ENCODE measurements at places on chromosomes 4 and X.
A peak's percentile ranks its signal among the peaks of the same experiment; 100 is the strongest.

- DNase-seq = no peak
These were observed 10.4 kb downstream of the SMPX start for GRCh38 chrX:21747558-21747957.

DNA sequence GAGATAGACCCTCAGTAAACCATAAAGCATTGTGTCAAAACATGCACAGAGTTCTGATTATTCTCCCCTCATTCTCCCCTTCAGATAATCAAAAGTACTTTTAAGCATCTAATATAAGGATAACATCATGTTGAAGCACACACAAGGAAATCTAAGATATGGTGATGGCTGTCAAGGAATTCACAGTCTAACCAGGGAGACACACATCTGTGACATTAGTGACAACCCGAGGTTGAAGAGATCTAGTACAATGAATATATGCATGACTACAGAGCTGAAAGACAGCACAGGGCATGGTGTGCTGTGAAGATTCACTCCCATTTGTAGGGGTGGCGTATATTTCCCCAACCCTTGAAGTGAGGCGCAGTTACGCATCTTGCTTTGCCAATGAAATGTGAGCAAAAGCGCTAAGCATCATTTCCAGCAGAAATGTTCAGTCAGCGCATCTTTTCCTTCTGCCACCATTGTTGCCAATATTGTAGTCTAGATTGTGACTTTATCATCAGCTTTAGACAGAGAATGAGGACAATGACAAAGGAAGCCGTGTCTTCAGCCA is 122.0 kb downstream of the NSUN7 start:
- no peak for DNase-seq

GRCh38 chr4:157678478-157678877 is 457.9 kb downstream of the GRIA2 start:
- no peak for DNase-seq

GRCh38 chr4:186724058-186724863 is 605 bp upstream of the FAT1 start:
- DNase-seq = peak; percentile 32

- no peak for DNase-seq
These were observed 67.7 kb downstream of the SLC4A4 start for GRCh38 chr4:71406459-71406963.

- DNase-seq = no peak
These were observed 169.9 kb upstream of the HS3ST1 start for GRCh38 chr4:11598591-11598990.

DNA sequence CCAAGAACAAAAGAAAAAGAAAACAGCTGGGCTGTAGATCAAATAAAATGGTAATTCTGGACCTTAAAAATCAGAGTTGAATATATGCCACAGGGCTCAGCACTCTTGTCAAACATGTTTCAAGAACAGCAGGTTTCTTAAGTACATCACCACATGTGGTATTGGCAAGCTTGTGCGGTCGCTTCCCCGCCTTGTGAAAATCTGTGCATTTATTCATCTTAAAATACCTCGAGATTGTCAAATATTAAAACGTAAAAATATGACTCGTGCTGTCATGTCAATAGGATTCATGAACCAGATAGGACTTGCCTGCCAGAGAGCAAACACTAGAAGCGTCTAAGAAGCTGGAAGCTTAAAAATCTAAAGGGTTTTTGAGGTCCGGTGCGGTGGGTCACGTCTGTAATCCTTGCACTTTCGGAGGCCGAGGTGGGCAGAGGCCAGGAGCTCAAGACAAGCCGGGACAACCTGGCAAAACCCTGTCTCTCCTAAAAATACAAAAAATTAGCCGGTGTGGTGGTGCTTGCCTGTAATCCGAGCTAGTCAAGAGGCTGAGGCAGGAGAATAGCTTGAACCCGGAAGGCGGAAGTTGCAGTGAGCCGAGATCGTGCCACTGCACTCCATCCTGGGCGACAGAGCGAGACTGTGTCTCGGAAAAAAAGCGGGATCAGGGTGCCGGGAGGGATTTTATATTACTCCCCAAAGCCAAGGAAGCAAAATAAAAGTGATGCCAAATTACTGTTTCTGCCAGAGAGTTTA is 40.2 kb upstream of the TMEM154 start:
- no peak for DNase-seq

DNA sequence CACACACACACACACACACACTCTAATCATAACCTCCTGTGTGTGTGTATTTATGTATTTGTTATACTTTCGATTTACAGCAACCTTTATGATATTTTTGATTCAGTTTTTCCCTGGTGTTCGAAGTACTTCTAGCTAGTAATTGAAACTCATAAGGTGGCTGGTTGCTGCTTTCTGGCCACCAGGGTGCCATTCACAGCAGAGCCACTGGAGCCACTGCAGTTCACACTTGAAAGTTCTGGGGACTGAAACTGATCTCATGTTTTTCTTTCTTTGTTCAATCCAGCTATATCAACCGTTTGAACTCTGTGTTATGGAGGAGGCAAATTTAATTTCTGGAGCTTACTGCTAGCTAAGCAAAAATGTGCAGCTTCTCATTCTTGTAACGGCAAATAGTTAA is 419.4 kb downstream of the ADGRL3 start:
- DNase-seq = no peak

DNA sequence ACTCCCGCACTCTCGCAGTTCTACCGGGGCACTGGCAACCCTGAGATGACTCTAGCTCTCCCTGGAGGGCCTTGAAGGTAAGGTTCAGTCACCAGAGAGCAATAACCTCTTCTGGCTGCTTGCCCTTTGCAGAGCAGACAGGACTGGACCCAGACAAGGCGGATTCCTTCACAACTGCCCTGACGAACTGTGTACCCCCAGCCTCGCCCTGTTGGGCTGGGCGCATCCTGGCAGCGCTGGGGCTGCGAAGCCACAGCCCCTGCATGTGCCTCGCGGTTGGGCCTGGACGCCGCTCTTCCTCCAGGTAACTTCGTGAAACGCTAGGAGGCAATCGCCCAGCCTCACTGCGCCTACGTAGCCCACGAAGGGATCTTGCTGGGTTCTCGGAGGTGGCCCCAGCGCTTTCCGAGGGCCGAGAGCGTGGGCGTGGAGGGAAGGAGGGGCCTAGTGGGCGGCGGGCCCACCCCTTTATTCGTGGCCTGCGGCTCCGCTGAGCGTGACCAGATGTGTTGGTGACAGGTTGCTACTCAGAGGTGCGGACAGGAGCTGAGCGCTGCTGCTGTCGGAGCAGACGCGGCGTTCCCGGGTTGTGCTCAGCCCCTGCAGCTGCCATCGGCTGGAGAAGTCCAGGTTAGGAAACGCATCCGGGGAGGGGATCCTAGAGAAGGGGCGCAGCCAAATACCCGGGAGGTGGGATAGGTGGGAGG is 1.9 kb upstream of the MAMLD1 start:
- DNase-seq = no peak

DNA sequence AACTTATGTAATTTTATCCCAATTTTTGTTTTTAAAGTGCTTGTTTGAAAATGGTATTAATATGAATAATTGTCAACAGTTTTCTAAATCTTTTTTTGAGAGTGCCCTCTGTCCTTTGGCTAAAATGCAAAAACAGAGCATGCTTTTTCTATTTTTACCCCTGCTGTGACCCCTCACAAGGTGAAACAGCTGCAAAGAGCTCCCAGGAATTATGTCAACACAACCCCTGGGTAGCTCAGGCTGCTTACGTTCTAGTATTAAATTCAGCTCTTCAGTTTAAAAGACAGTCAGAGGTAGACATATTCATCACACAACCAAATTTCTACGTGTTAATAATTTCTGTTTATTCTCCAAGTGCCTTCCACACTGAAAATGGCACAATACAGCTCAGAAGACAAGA is 367.5 kb downstream of the PRDM5 start:
- DNase-seq = no peak

- no peak for DNase-seq
These were observed 13.0 kb upstream of the NDUFC1 start for GRCh38 chr4:139315221-139315675.

Measured in SW 1271 (cell line).